ENCODE measurements at places on chromosomes 6 and 20.

- no peak for DNase-seq
Measured at GRCh38 chr6:119539066-119539746, 189.6 kb upstream of the MAN1A1 start.

GRCh38 chr20:10603971-10604864, 69.6 kb downstream of the JAG1 start:
- no peak for DNase-seq

DNA sequence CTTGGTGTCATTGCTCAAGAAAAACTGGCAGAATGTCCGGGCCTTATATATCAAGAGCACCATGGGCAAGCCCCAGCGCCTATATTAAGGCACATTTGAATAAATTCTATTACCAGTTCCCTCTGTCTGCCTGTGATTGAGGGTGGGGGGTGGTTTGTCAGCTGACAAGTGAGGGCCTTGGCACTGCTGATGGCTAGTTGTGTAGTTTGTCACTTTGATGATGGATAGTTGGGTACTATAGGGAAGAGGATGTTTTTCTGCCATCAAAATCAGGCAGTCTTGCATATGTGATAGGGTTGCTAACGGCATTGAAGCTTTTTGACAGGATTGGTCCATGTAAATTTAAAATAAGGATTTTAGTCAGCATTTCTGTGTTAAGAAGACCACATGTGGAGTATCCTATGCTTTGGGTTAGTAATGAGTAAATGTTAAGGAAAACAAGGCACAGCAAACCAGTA, 2.5 kb downstream of the RPL10A start:
- no peak for DNase-seq

- no peak for DNase-seq
Measured at GRCh38 chr20:31723069-31723318, 326 bp upstream of the BCL2L1 start.

- DNase-seq, result peak; percentile 59
Measured at GRCh38 chr20:31833130-31833930, 12.1 kb downstream of the FOXS1 start.

GRCh38 chr6:106501960-106502371, 127.3 kb downstream of the RTN4IP1 start:
- no peak for DNase-seq

GRCh38 chr6:106773522-106773921, 144.1 kb downstream of the QRSL1 start:
- DNase-seq, result no peak

- DNase-seq, result no peak
Measured at GRCh38 chr6:30207619-30208295, 5.4 kb downstream of the TRIM26 start.

DNA sequence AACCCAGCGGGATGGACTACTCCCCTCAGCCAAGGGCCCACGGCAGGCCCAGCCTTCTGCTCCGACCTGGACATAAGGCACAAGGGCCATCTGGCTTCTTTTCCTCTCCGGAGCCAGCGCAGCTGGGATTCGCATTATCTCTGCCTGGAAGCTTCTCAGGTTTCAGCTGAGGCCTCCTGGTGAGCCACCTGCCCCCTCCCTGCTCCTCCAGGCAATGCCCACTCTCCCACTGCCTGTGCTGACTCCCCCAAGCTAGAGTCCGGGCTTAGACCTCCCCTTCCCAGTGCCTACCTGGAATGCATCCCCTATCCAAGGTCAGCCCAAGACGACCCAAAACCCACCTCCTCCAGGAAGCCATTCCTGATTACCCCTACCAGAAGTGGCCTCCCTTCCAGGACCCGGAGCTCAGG, 60.7 kb downstream of the EZR start:
- no peak for DNase-seq

- no peak for DNase-seq
Measured at GRCh38 chr6:46979206-46979605, 57.5 kb upstream of the ADGRF5 start.

DNA sequence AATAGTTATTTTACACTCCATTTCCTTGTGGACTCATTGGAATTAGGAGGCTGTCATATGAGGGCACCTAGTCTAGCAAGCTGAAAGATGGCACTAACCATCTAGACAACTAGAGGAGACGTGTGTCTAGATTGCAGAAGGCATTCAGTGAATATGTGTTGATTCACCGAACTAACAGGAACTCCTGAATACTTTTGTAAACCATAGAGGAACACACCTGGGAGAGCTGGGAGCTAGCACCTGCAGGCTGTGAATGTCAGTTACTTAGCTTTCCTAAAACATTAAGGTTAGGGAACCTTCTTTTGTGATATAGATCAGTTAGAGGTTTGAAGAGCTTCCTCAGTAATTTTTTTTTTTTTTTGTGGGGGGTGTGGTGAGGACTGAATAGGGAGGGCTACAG, 7.7 kb downstream of the OPN5 start:
- no peak for DNase-seq

GRCh38 chr6:45577836-45578504, 200.2 kb upstream of the SUPT3H start:
- DNase-seq, result no peak

DNA sequence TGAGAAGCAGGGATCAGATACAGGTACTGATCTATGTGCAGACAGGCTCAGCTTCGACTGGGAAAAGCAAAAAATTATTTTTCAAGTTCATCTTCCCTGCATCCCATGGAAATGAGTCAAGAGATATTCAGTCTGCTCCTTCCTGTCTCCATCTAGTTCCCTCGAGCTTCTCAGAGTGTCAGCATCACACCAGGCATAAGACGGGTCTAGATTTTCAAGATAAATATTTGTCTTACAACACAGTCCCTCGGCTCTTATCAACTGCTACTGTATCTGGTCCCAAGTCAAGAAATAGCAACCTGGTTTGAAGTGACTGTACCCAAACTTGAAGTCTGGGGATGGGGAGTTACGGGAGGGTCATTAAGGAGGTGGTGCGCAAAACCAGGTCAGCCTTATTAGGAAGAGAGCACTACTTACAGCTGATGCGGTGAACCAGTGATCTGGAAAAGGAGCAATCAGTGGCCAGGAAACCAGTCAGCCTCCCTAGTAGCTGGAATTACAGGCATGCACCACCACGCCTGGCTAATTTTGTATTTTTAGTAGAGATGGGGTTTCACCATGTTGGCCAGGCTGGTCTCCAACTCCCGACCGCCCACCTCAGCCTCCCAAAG, 29.7 kb downstream of the ZMYND8 start:
- no peak for DNase-seq

DNA sequence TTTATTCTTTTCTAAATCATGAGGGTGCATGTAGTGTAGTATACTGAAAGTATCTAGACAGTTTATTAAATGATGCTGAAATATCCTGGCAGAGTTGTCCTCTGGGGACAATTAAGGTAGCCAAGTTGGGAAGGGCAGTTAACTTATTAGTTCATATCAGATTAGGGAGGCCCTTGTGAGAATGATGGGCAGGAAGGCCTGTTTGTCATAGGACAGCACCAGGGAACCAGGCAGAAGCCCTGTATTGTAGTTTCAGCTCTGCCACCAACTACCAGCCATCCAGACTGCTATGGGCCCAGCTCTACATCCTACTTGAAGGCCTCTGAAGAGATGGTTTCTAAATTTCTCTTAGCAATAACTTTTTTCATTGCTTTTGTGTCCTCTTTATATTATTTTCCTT, 4.0 kb downstream of the MYLIP start:
- DNase-seq, result peak; percentile 20

- DNase-seq, result no peak
Measured at GRCh38 chr6:27759930-27760329, 152.3 kb downstream of the OR2B2 start.

GRCh38 chr6:14077193-14077867, 40.2 kb upstream of the CD83 start:
- no peak for DNase-seq

GRCh38 chr6:126261792-126262421, 78.0 kb upstream of the CENPW start:
- no peak for DNase-seq

DNA sequence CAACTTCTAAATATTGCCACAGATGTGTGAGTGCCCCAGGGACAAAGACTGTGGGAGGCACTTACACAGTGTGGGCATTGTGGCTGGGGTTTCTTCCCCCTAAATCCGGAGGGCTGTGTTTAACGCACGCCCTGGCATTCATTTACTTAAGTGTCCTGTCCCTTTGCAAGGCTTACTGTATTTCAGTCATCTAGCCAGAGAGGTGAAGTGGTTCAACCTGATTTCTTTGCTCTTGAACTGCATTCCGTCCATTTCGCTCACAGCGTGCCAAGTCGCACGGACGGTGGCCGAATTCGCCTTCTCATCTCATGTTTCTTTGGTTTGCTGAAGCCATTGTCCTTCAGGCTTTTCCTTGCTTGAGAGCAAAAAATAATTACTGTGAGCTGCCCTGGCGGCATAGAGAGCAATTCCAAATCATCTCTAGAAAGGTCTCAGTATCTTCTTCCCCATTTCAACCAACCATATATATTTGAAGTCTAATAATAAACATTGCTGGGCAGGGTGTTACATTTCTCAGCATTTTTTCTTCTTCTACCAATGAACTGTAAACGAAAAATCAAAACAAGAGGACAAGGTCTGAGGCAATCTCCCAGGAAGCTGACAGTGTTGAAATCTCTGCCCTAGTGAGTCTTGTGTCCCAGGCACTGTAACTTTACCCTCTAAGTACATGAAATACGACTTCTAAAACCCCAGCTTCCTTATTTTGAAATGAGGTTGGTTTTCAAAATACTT, 16.9 kb downstream of the SYTL3 start:
- DNase-seq, result no peak

GRCh38 chr6:117810269-117810668, 96.8 kb upstream of the SLC35F1 start:
- no peak for DNase-seq

GRCh38 chr20:34473262-34473883, 42.8 kb upstream of the DYNLRB1 start:
- peak; percentile 32 for DNase-seq

DNA sequence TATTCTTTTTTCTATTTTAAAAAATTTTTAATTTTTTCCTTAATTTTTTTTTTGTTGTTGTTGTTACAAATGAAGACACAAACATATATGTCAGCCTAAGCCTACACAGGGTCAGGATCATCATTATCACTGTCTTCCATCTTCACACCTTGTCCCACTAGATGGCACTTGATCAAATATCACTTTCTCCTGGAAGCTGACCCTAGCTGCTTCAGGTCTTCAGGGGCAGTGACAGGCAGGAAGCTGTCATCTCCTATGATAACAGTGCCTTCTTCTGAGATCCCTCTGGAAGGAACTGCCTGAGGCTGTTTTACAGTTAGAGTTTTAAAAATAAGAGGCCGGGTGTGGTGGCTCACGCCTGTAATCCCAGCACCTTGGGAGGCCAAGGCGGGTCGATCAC, 70.2 kb upstream of the EEF1E1 start:
- DNase-seq, result no peak

- DNase-seq, result no peak
Measured at GRCh38 chr6:47525330-47526057, 47.9 kb downstream of the CD2AP start.

DNA sequence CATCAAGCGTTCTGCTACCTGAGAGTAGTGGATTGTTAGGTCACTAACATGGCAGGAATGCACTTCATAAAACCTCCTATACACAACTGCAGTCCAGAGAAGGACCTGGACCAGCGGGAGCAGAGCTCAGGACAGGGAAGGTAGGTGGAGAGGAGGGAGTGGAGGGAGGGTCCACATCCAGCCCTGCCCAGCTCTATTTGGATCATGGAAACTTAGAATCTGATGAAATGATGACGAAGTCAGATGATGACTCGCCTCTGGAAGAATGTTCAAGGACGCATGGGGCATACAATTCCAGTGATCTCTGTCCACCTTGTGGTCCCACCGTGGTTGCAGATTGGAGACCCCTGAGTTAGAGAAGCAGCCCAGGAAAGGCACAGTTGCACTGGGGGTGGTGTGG, 68.8 kb downstream of the CLIC5 start:
- DNase-seq, result no peak

DNA sequence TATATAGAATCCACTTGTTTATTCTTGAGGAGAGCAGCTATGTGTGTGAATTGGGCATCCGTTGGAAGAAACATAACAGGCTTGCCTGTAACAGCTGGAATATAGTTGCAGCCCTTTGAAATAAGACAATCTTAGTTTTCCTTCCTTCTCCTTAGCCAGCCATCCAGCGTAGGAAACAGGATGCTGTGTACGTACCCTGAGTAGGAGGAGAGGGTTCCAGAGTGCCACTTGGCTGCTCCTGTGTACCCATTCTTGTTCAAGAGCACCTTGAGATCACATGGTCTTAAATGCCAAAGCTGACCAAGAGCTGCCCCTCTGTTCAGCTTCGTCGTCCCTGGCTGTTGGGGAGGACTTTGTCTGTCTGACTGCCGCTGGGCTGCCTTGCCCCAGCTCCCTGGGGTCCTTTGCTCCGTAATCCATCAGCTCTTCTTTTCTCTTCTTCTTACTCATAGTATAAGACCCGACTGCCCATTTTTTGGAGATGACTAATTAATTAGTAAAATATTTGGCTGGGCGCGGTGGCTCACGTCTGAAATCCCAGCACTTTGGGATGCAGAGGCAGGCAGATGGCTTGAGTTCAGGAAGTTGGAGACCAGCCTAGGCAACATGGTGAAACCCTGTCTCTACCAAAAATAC, 49.0 kb downstream of the RREB1 start:
- no peak for DNase-seq

- DNase-seq, result no peak
Measured at GRCh38 chr6:121965739-121966138, 433.7 kb upstream of the HSF2 start.

DNA sequence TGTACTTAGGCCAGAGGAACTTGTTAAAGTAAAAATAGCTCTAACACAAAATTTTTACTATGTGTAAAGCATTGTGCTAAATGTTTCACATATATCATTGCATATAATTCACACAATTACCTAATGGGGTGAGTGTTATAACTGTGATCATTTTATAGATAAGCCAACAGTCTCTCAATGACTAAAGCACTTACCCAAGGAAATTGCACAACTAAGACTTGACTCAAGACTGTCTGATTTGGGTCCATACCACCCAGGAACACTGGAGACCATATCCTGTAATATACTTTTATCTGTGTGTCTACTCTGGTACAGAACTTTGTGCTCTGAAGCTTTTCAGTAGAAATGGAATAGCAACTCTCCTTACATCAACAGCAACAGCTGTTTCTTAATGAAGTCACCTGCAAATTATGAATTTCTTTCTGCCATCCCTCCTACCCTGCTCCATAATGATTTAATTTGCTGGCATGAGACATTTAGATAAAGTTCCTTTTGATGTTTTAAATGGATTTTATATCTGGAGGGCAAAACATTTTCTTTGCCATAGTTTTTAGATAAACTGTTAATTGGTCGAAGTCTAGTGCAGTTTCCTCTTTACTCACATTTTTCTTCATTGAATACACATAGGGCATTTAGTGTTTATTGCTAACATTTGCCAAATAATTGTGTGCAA, 47.5 kb downstream of the TSPYL4 start:
- no peak for DNase-seq
